GM12878 (cell line): ENCODE measurements at places on chromosomes 5 and 9. TPM values are rescaled to one million over a fixed set of nuclear protein-coding genes. Genes with fewer than 3 reads are reported as not detected.

DNA sequence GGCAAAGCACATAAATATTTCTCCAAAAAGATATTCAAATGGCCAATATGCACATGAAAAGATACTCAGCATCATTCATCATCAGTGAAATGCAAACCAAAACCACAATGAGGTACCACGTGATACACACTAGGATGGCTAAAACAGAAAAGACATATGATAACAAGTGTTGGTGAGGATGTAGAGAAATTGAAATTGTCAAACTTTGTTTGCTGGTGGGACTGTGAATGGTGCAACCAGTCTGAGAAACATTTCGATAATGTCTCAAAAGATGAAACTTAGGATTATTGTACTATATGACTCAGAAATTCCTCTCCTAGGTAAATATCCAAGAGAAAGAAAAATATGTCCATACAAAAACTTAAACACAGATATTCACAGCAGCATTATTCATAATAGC is 8.6 kb upstream of the LHFPL2 start:
- peaks cover 10% of the 10 kb centered on the region for H3K4me1 ChIP-seq
- H3K27me3 ChIP-seq = no peaks in the 10 kb centered on the region
- H3K36me3 ChIP-seq = no peaks in the 10 kb centered on the region
- no peak for DNase-seq

DNA sequence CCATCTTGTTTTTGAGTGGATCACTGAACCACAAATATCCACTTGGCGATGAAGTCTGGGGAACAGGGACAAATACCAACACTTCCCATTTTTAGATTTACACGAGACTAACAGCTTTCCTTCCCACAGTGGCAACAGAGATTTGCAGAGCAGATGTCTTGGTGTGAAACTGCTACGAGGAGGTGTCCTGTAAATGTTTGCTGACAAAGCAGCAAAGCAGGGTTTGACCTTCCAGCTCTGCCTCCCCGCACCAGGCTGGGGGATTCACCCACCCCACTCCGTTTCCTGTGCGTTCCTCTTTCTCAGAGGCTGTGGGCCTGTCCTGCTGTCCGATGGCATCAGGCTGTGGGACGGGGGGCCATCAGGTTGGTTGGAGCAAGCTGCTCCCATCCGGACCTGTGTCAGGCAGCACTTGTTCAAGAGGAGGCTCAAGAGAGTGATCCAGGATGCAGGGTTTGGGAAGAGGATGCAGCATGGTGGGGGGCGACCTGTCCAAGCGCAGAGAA is 693 bp upstream of the RGS3 start:
- DNase-seq = no peak
- H3K27ac ChIP-seq = no peak overlapping the region
- H3K27me3 ChIP-seq = no peaks in the 10 kb centered on the region

DNA sequence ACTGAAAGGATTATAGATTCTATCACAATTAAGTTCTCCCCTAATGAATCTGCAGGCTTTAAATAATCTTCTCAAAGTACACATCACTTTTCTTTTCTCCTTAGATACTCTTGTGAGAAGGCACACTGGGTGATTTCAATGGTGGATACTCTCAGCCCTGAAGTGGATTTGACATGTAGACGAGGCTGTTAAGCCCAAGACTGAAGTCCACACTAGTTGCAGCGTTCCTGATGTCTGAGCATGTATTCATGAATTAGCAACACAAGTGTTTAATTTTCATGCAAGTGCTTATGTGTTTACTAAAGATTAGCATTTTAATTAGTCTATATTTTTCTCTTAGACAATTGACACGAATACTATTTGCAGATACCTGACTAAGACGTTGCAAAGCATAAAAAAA is 218.9 kb downstream of the TMEM161B start:
- no peaks in the 10 kb centered on the region for H3K4me1 ChIP-seq
- DNase-seq = no peak
- H3K36me3 ChIP-seq = no peaks in the 10 kb centered on the region
- H3K27ac ChIP-seq = no peak overlapping the region
- no peaks in the 10 kb centered on the region for H3K27me3 ChIP-seq

- peak overlapping the region; percentile 91 for H3K27ac ChIP-seq
- H3K36me3 ChIP-seq = peaks cover 1% of the 10 kb centered on the region; the same call in 1 of the 2 replicates
- H3K27me3 ChIP-seq = no peaks in the 10 kb centered on the region
- H3K4me1 ChIP-seq = peaks cover 17% of the 10 kb centered on the region
Observed at GRCh38 chr5:154858972-154859871, 795 bp downstream of the CNOT8 start.

DNA sequence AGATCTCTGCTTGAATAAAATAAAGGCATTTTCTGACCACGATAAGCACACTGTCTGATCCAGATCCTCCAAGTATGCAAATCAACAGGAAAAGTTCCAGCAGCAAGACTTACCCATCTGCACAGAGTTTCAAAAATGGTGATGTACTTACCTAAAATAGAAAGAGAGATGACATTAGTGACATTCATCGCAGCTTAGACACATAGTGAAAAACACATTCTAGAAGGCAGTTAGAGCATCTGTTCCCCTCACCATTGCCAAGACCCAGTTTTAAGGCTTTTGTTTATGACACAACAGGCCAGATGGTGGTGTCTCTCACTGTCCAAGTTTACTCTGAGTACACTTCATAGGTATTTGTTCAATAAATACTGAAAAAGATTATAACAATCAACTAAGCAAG is 207.7 kb downstream of the PDE4D start:
- no peak overlapping the region for H3K27ac ChIP-seq
- no peaks in the 10 kb centered on the region for H3K27me3 ChIP-seq
- H3K4me3 ChIP-seq = no peak overlapping the region
- H3K4me1 ChIP-seq = no peaks in the 10 kb centered on the region; the same call in 1 of the 2 replicates

GRCh38 chr5:179680780-179681401 is at the start of gene CBY3:
TSS of gene CBY3 (minus strand) at chr5:179681034. CDS start at chr5:179680918, 116 bp downstream.
- no peak within 1 kb of the TSS; the same call in 1 of the 2 replicates for H3K4me3 ChIP-seq
- H3K27me3 ChIP-seq = no peaks in the 10 kb centered on the region
- no peak for DNase-seq
- H3K27ac ChIP-seq = no peak within 1 kb of the TSS
- no peaks in the 10 kb centered on the region for H3K36me3 ChIP-seq

GRCh38 chr5:138274189-138274853 is at the start of gene GFRA3:
TSS of gene GFRA3 (minus strand) at chr5:138274621. CDS start at chr5:138274424, 197 bp downstream.
- H3K36me3 ChIP-seq = no peaks in the 10 kb centered on the region
- peaks cover 2% of the 10 kb centered on the region; the same call in 1 of the 2 replicates for H3K27me3 ChIP-seq
- no peak for DNase-seq
- peak within 1 kb of the TSS; percentile 47; the same call in 1 of the 2 replicates for H3K4me3 ChIP-seq
- H3K4me1 ChIP-seq = no peaks in the 10 kb centered on the region; the same call in 1 of the 2 replicates
- H3K27ac ChIP-seq = no peak within 1 kb of the TSS

Gene SUSD1
- total RNA-seq = 16.5 and 17.3 TPM in 2 replicates

DNA sequence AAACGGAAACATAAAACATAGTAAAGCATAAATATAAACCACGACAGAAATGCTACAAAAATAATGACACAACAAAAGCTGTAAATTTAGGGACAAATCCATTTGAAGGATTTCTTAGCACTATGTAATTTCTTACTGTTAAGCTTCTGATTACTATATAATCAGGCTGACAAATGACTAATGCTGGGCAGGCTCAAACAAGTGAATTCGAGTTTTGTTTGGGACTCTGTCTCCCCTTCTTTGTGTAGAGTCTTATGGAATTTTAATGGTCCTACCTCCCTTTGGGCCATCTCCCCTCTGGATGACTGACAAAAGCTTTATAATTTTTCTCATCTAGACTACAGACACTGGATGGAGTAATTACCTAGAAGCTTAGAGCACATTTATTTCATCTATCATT is 24.6 kb upstream of the KIF2A start:
- no peaks in the 10 kb centered on the region for H3K36me3 ChIP-seq
- H3K27ac ChIP-seq = no peak overlapping the region
- H3K4me3 ChIP-seq = no peak overlapping the region
- peaks cover 19% of the 10 kb centered on the region for H3K4me1 ChIP-seq
- H3K27me3 ChIP-seq = no peaks in the 10 kb centered on the region

Gene SPATA31A3
- not detected in 2 replicates for total RNA-seq

Gene CARTPT
- not detected in 2 replicates for total RNA-seq

GRCh38 chr9:37302277-37302676 is 120.2 kb upstream of the GRHPR start:
- H3K27me3 ChIP-seq = no peaks in the 10 kb centered on the region
- DNase-seq = peak; percentile 90
- peak overlapping the region; percentile 95 for H3K27ac ChIP-seq
- H3K4me3 ChIP-seq = peak overlapping the region; percentile 43; the same call in 1 of the 2 replicates

- no peaks in the 10 kb centered on the region for H3K36me3 ChIP-seq
- no peak for DNase-seq
- H3K27me3 ChIP-seq = no peaks in the 10 kb centered on the region
- H3K4me1 ChIP-seq = no peaks in the 10 kb centered on the region
Observed at GRCh38 chr5:2797160-2797559, 45.7 kb upstream of the IRX2 start.

- H3K27me3 ChIP-seq = no peaks in the 10 kb centered on the region
- H3K27ac ChIP-seq = no peak overlapping the region
- H3K4me1 ChIP-seq = peaks cover 11% of the 10 kb centered on the region
- no peak overlapping the region for H3K4me3 ChIP-seq
Observed at GRCh38 chr9:892123-892522, 50.6 kb downstream of the DMRT1 start.
